SK-MEL-5 (cell line): ENCODE measurements at places on chromosomes 5 and 9.

- no peak for DNase-seq
Measured at GRCh38 chr5:102853680-102854079, 98.6 kb downstream of the PAM start.

DNA sequence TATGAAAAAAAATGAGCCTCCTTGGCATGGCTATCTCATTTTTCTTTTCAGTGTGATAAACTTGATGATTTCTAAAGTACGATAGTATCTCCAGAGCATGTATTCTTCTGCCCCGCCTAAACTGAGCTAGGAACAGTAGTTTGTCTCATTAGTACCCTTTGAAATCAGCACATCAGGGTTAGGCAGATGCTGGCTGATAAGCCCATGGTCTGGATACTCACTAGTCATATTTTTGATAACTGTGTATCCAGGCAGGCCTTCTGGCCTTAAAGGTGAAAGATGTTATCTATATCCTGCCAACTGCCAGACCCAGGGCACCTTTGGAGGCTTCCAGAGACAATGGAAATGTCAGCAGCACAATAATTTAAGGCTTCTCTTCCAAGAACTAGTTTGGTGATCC lies 103.8 kb downstream of the GIN1 start:
- no peak for DNase-seq

- no peak for DNase-seq
Measured at GRCh38 chr5:151062405-151063141, 18.3 kb downstream of the TNIP1 start.

- peak; percentile 47 for DNase-seq
Measured at GRCh38 chr5:95822043-95822541, 434 bp downstream of the GLRX start.

DNA sequence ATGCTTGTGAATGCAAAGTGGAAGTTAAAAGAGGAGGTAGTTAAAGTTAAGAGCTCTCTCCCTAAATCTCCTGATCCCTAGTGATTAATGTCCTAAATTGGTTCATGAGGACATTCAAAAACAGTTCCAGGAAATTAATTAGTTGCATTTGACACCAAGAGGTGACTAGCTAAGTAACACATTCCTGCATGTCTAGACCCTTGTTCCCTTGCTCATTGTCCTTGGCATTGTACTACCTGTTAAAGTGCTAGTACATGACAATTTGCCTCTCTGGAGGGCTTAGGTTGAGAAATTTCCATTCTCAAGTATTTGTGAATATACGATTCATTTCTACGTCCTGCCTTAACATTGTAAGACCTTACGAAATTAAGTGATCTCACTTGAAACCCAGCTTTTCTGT lies 278.6 kb upstream of the CDH10 start:
- DNase-seq, result no peak

- DNase-seq, result no peak
Measured at GRCh38 chr5:41312066-41312465, 98.7 kb upstream of the C6 start.

- DNase-seq, result no peak
Measured at GRCh38 chr5:53276825-53277224, 167.3 kb upstream of the MOCS2 start.

DNA sequence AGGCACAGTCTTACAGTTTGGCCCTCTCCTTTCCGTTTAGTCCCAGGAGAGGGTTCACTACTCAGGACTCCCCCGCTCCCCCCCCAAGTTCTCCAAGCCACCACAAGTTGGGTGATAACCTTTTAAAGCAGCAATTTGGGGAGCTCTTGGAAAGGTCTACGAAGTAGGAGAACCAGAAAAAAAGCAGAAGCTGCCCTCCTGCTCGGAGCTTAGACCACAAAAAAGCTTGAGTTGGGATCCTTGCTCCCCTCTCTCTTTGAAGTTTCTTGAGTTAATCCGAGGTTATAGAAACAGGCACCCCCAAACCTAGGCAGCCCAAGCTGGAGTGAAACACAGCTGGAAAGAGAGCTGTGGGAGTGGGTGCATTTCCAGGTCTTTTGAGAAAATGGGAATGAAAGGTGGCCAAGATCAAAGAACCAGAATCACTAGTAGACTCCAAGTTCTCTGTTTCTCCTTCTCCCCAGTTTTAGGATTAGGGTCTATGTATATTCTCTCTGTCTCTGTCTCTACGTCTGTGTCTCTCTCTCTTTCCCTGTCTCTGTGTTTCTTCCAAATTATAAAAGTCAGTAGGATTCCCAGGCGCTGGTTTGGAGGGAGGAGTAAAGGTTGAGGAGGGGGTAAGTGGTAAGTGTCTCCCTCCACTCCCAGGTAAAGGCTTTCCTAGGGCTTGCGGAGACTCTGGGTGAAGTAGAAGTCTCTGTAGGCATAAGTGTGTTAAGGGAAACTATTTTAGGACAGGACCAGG lies 2.8 kb downstream of the LHX2 start:
- DNase-seq, result no peak
